ENCODE measurements at places on chromosomes 1 and 21. TPM values are rescaled to one million over a fixed set of nuclear protein-coding genes. Genes with fewer than 3 reads are reported as not detected.

FOXD2 gene
- 2.9 TPM for total RNA-seq

SPRR2B gene
- total RNA-seq, result not detected

WLS gene
- 41.1 TPM for total RNA-seq

GOLT1A gene
- total RNA-seq, result not detected

HCRTR1 gene
- total RNA-seq, result not detected

F3 gene
- 2.0 TPM for total RNA-seq

CD52 gene
- not detected for total RNA-seq

NPR1 gene
- 0.31 TPM for total RNA-seq

All from melanocyte of skin (primary cell).